ENCODE measurements at places on chromosomes 12 and 14. TPM values are rescaled to one million over a fixed set of nuclear protein-coding genes. Genes with fewer than 3 reads are reported as not detected.

Gene TSPAN8
- polyA plus RNA-seq, result 39.9 TPM

Gene PRH2
- polyA plus RNA-seq, result 0.41 TPM

Gene EXOC3L4
- 2.6 TPM for polyA plus RNA-seq

Gene ZNF385A
- 11.7 TPM for polyA plus RNA-seq

Gene ART4
- polyA plus RNA-seq, result 0.07 TPM

Gene RERGL
- 11.3 TPM for polyA plus RNA-seq

Gene PMEL
- 3.3 TPM for polyA plus RNA-seq

Gene PTPN6
- polyA plus RNA-seq, result 25.8 TPM

Gene CDK4
- 205 TPM for polyA plus RNA-seq

Gene OR4K17
- polyA plus RNA-seq, result not detected

Gene CCDC197
- polyA plus RNA-seq, result not detected

Gene PTPN11
- 77.5 TPM for polyA plus RNA-seq

Gene PRPH
- 0.59 TPM for polyA plus RNA-seq

Gene SIX6
- not detected for polyA plus RNA-seq

Gene SMCO2
- polyA plus RNA-seq, result 1.4 TPM

Gene LRFN5
- polyA plus RNA-seq, result 11.3 TPM

Gene SPTLC2
- polyA plus RNA-seq, result 71.3 TPM

Gene TEX52
- polyA plus RNA-seq, result 2.3 TPM

Gene TSPAN11
- polyA plus RNA-seq, result 5.6 TPM

Gene SLC25A29
- 99.6 TPM for polyA plus RNA-seq

Gene CHGA
- polyA plus RNA-seq, result 1.1 TPM

Gene GLT1D1
- 2.2 TPM for polyA plus RNA-seq

Gene NFATC4
- polyA plus RNA-seq, result 95.6 TPM

Gene LALBA
- not detected for polyA plus RNA-seq

All from left renal cortex interstitium (tissue), 4 donors.